ENCODE measurements at places on chromosomes 1 and 21.
A peak's percentile ranks its signal among the peaks of the same experiment; 100 is the strongest.

DNA sequence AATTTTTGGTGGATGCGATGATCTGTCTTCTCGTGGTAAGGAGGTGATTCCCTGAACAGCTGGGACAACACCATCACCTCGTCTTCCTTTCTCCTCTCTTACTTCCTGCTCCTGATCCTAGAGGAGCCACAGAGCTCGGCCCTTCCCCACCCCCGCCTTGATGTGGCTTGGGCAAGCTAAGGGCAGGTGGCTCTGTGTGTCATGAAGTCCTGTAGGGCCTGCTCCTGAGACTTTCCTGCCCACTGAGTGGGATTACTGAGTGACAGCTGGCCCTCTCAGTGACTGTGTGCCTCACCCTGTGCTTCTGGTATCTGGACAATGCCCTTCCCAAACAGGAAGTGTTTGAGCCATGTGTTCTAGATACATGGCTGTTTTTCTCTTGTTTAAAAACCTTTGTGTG lies 153.0 kb downstream of the KCNJ6 start:
- DNase-seq: no peak

GRCh38 chr1:26785611-26786436 lies 1.9 kb upstream of the PIGV start:
- no peak for DNase-seq

- no peak for DNase-seq
Measured at GRCh38 chr1:200258447-200259375, 151.1 kb downstream of the ZNF281 start.

DNA sequence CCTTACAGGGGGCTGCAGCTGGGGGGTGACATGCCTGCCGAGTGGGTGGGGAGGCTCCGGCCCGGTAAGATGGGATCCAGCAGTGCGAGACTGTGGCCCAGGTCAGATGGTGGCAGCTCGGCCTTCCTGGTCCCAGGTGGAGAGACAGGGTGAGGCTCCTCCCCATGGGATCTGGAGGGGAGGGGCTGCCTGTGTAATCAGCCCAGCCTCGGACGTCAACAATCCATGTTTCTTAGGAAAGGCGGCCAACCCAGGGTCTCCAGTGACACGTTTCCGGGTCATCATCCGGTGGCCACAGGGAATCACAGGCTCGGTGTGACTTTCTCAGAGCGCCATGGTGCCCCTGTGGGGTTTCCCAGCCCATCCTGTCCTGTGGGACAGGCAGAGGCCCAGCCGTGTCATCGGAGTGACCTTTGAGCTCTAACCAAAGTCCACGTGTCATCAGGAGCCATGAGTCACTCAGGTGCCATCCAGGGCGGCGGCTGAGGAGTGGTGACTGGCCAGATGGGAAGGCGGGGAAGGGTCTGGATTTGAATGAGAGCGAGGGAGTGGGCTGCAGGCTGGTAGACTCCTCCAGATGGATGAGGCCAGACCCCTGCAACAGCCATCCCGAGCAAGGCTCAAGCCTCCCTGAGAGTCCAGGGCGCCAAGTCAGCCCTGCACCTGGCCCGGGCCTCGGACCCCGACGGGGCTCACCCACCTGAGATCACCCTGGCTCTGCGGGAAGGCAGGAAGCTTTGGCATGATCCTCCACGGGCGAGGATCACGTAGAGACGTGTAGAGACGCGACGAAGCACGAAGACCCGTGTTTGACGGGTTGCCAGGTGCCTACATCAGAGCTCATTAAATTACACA lies 6.6 kb upstream of the HES4 start:
- no peak for DNase-seq

- no peak for DNase-seq
Measured at GRCh38 chr1:208254376-208254775, 10.2 kb upstream of the PLXNA2 start.

DNA sequence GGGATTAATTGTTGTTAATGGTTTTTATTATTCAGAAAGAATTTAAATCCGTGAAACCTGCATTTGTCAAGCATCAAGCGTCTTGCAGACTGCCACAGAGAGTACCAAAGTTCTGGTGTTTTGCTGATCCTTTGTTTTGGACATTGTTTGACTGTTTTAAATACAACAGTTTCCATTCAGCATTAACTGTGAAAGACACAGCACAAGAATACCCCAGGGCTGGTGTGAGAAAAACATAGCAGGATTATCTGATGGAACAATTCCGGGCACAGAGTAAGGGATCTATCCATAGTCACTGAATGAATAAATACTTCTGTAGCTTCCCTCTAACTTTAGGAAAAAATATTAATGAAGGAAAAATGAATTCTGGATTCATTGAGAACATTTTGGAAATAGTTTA lies 202.3 kb downstream of the LTN1 start:
- DNase-seq: no peak

DNA sequence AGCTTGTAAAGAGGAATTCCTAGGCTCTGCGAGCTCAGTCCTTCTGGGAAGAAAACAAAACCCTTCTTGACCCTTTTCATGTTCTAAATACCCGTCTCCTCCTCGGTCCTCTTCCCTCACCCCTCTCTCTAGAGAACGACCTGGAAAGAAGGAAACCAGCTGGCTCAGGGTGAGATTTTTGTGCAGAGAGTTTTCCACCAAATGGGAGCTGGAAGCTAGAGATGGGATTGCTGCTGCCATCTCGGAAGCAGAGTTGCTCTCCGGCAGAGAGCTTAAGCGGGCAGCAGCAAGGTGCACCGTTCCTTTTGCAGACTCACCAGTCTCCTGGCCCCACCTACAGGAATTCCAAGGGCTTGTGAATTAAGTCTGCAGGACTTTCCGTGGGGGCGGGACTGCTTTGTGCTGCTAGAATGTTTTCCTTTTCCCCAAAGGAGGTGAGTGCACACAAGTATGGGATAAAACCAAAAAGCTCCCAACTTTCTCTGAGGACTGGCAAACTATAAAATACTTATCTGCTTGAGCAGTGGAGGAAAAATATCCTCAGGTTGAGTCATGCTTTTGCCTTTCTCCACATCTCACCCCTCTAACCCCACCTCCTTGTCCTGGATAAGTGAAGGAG lies 29.1 kb upstream of the KIAA0040 start:
- DNase-seq: no peak

GRCh38 chr1:113998361-113998760 lies 19.1 kb downstream of the OLFML3 start:
- DNase-seq: no peak

DNA sequence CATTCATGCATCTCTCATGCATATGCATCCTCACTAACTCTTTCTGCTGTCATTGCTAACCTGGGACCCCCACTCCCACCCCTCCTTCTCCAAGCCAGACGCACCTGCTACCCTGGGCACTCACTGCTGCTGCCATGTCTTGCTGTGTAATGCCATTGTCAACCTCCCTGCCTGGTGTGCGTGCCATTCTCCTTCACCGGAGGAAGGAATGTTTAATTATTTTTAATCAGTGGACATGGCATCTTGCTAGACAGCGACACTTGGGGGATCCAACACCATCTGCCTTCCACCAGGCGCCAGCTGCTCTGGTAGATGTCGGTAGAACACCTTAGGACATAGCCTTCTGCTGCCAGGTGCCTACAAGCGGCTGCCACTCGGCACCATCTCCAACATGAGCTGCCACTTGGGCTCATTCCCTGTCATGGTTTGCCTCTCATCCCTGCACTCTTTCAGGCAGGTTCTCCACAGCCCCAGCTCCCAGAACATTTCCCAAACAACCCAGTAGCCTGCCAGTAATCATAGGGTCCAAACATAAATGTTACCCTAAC lies 306.9 kb downstream of the TTLL7 start:
- no peak for DNase-seq

- no peak for DNase-seq
Measured at GRCh38 chr21:21076491-21076890, 78.3 kb downstream of the NCAM2 start.

- no peak for DNase-seq
Measured at GRCh38 chr1:231940701-231941100, 314.1 kb downstream of the DISC1 start.

- DNase-seq: peak; percentile 8
Measured at GRCh38 chr1:2921970-2922686, 99.1 kb upstream of the ACTRT2 start.

GRCh38 chr1:232969799-232970198 lies 19.4 kb downstream of the NTPCR start:
- DNase-seq: no peak

DNA sequence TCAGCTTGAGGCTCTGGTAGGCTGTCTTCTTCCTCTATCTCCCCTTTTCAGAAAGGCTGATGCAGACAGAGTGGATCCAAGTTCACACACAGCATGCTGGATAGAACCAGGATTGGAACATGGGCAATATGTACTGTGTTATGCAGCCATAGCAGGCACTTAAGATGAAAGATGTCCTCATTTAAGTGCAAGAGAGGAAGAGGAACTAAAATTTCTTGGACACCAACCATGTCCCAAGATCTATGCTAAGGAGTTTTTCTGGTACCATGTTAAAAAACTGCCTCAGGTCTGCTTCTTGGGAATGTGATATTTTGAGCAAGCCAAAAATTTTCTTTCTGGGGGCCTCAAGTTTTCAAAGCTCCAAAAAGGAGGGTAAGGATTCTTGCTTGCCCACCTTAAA lies 1.2 kb downstream of the SDHB start:
- DNase-seq: no peak

GRCh38 chr21:44695641-44696040 lies 1.3 kb upstream of the KRTAP10-12 start:
- DNase-seq: no peak

DNA sequence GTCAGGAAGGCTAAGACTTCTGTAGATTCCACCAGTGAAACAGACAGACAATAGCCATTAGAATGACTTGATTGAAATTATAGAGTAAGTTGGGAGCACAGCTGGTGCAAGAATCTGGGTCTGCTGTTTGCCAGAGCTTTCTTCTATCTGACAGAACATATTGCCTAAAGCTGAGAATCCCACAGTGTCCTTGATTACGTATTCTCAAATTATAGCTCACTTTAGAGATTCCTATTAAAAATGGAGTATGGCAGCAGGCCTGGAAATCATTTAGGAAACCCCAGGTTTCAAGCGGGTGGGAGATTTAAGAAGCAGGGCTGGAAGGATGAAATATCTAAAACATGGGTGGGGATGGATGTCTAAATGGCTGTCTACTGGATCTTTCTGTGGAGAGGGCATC lies 639.7 kb upstream of the CXADR start:
- no peak for DNase-seq

DNA sequence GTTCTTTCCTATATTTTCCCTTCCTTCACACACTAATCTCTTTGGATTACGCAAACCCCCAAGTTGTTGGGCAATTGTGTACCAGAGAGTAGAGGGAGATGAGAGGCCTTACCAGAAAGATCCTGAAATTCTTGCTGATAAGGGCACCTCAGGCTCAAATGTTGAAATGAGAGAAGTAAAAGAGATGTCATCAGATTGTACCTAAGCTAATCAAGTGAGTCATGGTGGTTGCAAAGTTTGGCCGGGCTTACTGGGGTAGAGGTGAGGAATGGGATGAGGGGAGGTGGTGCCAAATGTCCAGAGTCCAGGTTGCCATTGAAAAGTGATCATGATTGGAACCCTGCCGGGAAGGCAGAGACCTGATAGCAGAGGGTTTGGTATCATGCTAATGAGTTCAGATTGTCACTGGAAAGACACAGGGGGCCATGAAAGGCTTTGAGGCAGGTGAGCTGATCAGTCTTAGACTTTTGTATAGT lies 43.1 kb downstream of the OPTC start:
- DNase-seq: no peak

GRCh38 chr1:51070640-51071039 lies 31.4 kb upstream of the C1orf185 start:
- no peak for DNase-seq

DNA sequence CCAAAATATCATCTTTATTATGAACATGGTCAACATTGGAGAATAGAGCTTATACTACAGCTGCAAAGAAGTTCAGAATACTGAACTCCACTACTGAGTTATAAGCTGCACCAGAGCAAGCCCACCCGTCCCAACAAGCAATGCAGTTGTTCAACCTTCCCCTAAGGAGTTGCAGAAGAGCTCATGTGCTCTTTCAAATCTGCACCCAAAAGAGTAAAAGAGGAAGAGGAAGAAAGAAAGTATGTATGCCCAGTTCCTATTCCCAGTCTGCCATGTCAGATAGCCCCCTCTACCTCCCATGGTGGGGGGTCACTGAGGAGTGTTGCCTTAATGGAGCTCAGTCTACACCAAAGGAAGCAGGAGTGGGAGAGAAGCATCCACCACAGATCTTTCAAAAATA lies 6.9 kb downstream of the C1orf162 start:
- DNase-seq: no peak

DNA sequence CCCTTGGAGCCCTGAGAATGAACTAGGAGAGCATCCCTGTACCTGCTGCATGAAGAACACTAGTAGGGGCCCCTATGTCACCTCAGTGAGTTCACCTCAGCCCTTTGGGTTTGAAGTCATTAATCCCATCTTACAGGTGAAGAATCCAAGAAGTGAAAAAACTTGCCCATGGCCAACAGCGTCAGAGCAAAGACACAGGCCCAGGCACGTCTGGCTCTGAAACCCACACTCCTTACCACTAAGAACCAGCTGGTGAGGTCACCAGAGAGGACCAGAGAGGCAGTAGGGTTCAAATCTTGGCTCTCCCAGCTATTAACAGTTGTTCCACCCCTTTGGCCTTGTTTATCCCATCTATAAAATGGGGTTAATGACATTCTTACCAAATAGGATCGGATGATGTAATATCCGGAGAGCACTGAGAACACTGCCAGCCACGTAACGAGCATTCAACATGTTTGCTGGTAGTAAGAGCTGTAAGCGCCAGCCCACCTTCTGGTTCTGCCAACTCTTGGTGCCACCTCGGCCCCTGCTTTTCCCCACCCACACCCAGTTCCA lies 8.8 kb downstream of the MATN1 start:
- DNase-seq: no peak

- no peak for DNase-seq
Measured at GRCh38 chr1:165173818-165174217, 182.7 kb downstream of the LMX1A start.

GRCh38 chr21:45130324-45130774 lies 56.0 kb downstream of the ADARB1 start:
- DNase-seq: no peak

DNA sequence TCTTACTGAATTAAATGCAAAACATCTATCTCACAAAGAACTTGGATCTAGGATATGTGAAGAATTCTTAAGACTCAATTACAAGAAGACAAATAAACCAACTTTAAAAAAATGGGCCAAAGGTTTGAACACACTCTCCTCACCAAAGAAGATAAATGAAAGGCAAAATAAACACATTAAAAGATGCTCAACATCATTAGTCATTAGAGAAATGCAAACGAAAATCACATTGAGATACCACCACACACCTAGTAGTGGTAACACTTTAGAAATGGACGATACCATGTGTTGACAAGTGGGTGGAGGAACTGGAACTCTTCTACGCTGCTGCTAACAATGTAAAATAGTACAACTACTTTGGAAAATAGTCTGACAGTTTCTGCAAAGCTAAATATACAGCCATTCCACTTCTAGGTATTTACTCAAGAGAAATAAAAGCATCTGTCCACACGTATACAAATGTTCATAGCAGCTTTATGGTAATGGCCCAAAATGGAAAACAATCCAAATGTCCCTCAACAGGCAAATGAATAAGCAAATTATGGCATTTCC lies 194.3 kb downstream of the RHOU start:
- no peak for DNase-seq

- DNase-seq: peak; percentile 38
Measured at GRCh38 chr1:226489718-226490425, 58.7 kb upstream of the STUM start.

- no peak for DNase-seq
Measured at GRCh38 chr1:200139661-200140250, 112.2 kb downstream of the NR5A2 start.
